ENCODE measurements at places on chromosomes 5 and 9.
A peak's percentile ranks its signal among the peaks of the same experiment; 100 is the strongest.

DNA sequence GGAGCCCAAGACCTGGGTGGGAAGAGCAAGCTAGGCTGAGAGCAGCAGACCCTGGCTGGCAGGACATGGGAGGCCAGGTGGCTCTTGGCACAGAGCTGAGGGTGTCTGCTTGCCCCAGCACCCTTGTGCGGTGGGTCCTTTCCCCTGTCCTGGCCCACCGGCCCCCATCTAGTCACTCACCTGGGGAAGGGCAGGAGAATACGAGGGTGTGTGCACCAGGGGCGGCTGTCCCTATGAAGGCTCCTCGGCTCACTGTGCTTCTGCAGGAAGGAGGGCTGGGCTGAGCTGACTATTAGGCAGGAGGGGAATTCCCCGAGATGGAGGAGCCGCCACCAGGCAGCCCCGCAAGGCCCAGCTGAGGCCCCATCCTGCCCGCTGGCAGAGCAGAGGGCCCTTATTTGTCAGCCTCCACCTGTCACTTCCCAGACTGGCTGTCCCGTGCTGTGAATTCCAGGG lies 6.1 kb upstream of the TNIP1 start:
- DNase-seq = peak; percentile 35

- no peak for DNase-seq
These were observed 304.4 kb upstream of the IRX4 start for GRCh38 chr5:2187156-2187555.

DNA sequence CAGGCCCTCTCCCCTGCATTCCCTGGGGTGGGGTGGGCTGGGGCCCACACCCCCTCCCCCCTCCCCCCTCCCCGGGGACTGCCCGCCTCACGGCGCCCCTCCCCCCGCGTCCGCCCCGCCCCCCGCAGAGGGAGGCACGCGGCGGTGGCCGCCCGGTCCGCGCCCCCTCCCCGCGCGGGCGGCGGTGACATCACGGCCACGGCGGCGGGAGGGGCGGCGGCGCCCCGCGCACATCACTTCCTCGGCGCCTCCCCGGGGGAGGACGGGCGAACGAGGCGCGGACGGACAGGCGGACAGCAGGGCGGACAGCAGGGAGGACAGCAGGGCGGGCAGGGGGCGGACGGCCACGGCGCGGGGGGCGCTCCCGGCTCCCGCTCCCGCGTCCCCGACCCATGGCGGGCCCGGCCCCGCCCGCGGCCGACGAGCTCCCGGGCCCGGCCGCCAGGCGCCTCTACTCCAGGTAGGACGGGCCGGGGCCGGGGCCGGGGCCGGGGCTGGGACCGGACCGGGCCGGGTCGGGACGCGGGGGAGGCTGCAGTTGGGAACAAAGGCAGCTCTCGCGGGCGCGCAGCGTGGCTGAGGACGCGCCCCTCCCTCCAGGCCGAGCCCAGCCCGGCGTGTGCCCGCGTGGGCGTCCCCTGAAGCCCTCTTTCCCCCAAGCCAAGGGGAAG lies at the start of gene GPSM1:
Gene GPSM1, plus strand, starts transcription at position 236 of the 671 bp plus-strand sequence. Its CDS starts 157 bp downstream, at position 393.
- no peak for DNase-seq

- DNase-seq = no peak
These were observed 18.1 kb downstream of the CCNH start for GRCh38 chr5:87394411-87395165.

- DNase-seq = no peak
These were observed 365.7 kb upstream of the PRR16 start for GRCh38 chr5:120098426-120098825.

DNA sequence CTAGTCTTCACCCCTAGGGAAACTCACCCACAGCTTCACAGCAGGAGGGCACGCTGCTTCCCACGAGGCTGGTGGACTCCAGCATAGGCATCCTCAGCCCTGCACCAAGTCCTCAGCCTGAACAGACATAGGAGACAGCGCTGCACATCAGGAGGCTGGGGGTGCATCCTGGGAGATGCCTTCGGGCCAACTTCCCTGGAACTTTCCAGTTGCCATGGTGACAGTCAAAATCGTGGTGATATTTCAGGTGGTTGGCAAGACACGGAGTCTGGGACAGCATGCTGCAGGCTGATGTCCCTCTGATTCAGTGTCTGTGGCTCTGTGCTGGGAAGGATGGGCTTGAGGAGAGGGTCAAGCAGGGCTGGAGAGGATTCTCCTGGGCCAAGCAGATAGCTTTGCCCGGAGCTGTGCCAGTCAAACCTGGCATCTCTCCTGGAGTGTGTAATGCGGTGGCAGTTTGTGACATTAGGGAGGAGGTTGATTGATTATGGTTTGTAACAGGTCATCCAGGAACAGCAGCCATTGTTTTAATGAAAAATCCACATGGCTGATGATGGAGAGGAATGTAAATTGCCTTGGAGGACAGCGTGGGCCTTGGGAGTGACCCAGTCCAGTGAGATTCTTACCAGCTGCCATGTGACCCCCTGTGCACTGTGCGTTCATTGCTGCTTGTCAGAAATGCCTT lies 35.6 kb upstream of the SEMA4D start:
- DNase-seq = no peak
